ENCODE measurements at places on chromosomes 12 and 14. TPM values are rescaled to one million over a fixed set of nuclear protein-coding genes. Genes with fewer than 3 reads are reported as not detected.

The CLEC9A gene
- total RNA-seq = 0.47 TPM

The FOXJ2 gene
- total RNA-seq = 10.8 TPM

DNA sequence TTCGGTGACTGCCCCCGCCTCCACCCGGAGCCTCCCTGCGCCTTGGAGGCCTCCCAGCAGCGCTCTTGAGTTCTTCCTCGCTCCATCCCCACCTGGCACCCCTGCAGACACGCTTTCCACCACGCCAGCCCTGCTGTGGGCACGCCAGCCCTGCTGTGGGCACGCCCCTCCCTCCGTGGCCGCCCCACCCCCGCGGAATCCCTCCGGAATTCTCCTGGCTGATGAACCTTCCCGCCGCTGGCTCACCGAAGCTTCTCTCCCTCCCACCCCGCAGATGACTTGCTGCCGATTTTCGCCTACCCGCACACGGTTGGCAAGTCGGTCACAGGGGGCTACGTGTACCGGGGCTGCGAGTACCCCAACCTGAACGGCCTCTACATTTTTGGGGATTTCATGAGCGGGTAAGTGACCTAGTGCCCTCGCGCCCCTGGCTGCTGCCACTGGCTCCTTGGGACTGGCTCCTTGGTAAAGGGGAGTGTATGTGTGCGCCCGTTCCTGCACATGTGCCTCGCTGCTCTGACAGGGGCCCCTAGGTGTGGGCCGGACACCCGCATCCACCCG, 15.2 kb downstream of the HHIPL1 start:
- no peak for DNase-seq

DNA sequence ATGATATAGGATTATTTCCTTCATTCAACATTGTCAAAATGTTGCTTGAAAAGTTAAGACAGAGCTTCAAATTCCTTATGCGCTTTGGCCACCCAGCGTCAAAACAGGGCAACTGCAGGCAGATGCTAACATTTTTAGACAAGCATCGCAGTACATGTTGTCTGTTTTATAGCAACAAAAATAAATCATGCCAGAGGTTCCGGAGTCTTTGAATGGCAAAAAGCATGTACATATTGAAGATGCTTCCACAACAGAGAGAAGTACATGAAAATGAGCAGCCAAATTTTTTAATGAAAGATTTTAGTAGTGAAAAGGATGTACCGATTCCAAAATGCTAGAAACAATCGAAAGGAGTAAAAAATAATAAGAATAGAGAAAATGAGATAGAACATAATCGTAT, 49.8 kb upstream of the USP15 start:
- peak; percentile 54 for DNase-seq

The CLMN gene
- 132 TPM for total RNA-seq

- no peak for DNase-seq
Measured at GRCh38 chr12:11855983-11856374, 206.5 kb downstream of the ETV6 start.

DNA sequence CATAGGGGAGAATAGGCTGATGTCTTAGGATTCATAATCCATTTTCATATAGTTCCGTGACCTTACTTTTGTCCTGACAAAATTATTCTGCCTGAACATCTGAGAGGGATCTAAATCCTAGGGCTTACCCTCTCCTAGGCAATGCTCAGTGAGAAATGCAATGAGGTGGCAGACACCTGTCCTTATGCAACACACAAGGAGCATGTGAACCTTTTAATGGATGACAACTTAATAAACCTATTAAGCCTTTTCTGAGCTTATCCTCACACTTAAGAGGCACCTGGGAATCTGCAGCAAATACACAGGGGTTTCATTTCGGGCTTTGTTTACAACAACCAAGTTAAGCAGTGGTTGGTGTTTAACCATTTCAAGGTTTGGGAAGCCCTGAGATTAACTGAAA, 24.6 kb downstream of the SINHCAF start:
- no peak for DNase-seq

GRCh38 chr12:12466157-12466556, 96.5 kb downstream of the DUSP16 start:
- no peak for DNase-seq

The C3AR1 gene
- 2.8 TPM for total RNA-seq

GRCh38 chr12:79296871-79297270, 393.9 kb downstream of the PAWR start:
- DNase-seq = no peak

The HOXC9 gene
- not detected for total RNA-seq

GRCh38 chr12:74897425-74898211, 312.0 kb downstream of the KCNC2 start:
- DNase-seq = no peak

The SRSF9 gene
- total RNA-seq = 139 TPM

GRCh38 chr12:58206876-58207275, 265.5 kb downstream of the ATP23 start:
- no peak for DNase-seq

The TOMM20L gene
- not detected for total RNA-seq
